ENCODE measurements at places on chromosomes 1 and 21.

DNA sequence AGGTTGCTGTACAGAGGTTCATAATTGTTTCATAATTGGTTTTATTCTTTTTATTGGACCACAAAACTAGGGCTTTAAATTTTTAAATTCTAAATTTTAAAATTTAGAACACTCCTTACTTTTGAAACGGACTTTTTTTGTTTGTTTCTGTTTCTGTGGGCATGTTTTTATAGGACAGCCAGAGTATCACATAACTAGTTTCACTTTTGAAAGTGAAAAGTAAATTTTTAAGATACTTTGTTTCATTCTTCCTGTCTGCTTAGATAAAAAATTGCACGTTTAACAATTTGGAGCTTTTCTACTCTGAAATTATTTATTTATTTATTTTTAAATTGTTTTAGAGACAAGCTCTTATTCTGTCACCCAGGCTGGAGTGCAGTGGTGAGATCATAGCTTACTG, 29.7 kb downstream of the MDM4 start:
- DNase-seq = no peak

DNA sequence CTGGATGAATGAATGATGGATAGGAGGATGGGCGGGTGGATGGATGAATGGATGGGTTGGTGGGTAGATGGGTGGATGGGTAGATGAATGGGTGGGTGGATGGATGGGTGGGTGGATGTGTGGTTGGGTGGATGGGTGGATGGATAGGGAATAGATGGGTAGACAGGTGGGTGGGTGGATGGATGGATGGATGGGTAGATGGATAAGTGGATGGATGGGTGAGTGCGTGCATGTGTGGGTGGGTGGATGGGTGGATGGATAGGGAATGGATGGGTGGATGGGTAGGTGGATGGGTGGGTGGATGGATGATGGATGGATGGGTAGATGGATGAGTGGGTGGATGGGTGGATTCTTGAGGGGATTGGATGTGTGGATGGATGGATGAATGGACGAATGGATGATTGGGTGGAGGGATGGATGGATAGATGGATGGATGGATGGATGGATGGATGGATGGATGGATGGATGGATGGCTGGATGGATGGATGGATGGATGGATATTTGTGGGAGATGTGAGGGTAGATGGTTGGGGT, 68.7 kb downstream of the SDC3 start:
- no peak for DNase-seq

DNA sequence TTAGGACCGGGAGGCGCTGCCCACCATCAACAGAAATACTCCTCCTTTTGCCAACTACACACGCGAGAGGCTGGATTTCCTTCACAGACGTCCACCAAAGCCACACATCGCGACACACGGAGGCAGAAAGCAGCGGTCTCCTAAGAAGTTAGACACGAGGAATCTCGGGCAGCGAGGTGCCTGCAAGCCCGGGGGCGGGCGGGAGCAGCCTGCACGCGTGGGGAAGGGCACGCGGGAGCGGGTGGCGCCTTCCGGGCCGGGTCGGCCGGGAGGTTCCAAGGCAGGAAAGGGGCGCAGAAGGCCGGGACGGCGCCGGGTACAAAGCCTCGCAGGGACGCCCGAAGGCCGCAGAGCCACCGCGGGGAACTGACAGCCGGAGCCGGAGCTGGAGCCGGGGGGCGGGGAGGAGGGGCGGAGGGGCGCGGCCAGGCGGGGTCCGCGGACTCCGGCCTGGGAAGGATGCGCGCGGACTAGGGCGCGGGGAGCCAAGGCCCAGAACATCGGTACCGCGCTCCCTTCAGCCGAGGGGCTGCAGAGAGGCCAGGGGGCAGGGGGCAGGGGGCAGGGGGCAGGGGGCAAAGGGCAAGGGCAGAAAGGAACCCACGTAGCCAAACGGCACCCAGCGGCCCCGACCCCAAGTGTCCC, 722 bp downstream of the NPHP4 start:
- no peak for DNase-seq

- no peak for DNase-seq
Measured at GRCh38 chr1:198359024-198359653, 181.3 kb downstream of the ATP6V1G3 start.

- no peak for DNase-seq
Measured at GRCh38 chr1:234986750-234987414, 141.8 kb downstream of the TOMM20 start.

GRCh38 chr1:200968469-200969410, 54.8 kb downstream of the KIF21B start:
- DNase-seq = no peak

GRCh38 chr1:233603478-233603877, 10.4 kb upstream of the KCNK1 start:
- DNase-seq = no peak

- no peak for DNase-seq
Measured at GRCh38 chr1:222234351-222234750, 313.6 kb downstream of the HHIPL2 start.

DNA sequence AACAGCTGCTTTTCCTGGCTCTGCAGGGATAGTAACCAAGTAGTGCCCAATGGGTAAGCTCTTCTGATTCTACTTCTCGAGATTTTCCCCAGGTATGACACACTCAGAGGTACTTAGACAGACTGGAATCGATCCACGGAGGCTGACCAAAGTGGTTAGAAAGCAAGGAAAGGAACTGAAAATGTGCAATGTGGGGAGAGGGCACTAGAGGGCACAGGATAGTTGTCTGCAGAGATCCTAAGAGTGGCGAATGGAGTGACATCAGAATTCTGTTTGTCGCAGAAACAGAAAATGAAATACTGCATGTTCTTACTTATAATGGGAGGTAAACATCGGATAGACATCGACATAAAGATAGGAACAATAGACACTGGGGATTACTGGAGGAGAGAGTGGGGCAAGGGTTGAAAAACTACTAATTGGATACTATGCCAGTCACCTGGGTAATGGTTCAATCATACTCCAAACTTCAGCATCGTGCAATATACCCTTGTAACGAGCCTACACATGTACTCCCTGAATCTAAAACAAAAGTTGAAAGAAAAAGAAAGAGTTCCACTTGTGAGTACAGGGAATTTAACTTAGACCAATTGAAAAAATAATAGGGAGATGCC, 23.3 kb downstream of the CYP2J2 start:
- DNase-seq = no peak
